ENCODE measurements at places on chromosomes 12 and 14.

GRCh38 chr12:22322091-22322490 lies 12.4 kb downstream of the ST8SIA1 start:
- DNase-seq: no peak

- peak; percentile 36 for DNase-seq
Observed at GRCh38 chr12:116160231-116160630, 117.3 kb downstream of the MED13L start.

DNA sequence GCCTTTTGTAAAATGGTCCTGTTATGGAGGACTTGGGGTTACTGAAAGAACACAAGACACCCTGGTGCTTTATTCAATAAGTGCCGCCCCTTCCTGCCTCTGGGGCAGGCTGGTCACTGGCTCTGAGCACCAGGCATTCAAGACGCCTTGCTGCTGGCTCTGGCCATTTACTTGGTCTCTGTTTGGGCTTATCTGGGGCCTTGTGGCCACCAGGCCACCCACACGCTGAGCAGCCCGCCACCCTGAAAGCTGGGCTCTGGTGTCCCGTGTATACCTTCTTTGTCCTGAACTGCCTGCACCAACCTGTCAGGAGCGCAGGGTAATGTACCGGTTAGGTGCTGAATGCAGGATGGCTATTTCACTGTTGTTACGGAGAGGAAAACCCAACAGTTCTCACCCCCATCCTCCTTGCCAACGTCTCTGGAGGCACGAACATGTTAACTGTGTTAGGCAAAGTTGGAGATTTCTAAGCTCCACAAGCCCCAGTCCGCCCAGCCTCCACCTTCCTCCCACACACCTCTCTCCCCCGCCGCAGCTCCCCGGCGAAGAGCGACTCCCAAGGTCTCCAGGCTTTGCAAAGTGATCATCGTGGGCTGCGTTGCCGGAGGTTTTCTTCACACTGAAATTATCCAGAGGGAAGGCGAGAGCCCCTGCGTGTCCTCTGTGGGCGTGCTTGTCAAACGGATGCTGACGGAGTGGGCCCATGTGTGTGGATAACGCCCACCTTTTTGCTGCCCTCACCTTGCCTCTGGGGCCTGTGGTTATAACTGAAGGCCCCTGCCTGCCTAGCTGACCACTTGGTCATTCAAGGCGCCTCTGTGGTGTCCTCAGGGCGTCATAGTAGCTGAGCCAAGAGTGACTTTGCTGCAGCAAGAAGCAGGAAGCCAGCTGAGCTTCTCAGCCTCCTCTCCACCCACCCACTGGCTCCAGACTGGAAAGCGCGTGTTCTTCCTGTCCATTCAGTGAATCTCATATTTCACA lies 18.8 kb upstream of the BEGAIN start:
- DNase-seq: no peak

- DNase-seq: no peak
Observed at GRCh38 chr14:90560991-90561390, 164.2 kb downstream of the CALM1 start.

GRCh38 chr14:97053941-97054340 lies 256.8 kb downstream of the VRK1 start:
- no peak for DNase-seq

GRCh38 chr12:57219993-57220754 lies 3.6 kb downstream of the NXPH4 start:
- DNase-seq: no peak

GRCh38 chr14:90511795-90512328 lies 115.0 kb downstream of the CALM1 start:
- no peak for DNase-seq

- peak; percentile 81 for DNase-seq
Observed at GRCh38 chr12:7832059-7832696, 40.5 kb downstream of the SLC2A14 start.

GRCh38 chr12:42128327-42128726 lies 16.3 kb downstream of the GXYLT1 start:
- DNase-seq: peak; percentile 20

DNA sequence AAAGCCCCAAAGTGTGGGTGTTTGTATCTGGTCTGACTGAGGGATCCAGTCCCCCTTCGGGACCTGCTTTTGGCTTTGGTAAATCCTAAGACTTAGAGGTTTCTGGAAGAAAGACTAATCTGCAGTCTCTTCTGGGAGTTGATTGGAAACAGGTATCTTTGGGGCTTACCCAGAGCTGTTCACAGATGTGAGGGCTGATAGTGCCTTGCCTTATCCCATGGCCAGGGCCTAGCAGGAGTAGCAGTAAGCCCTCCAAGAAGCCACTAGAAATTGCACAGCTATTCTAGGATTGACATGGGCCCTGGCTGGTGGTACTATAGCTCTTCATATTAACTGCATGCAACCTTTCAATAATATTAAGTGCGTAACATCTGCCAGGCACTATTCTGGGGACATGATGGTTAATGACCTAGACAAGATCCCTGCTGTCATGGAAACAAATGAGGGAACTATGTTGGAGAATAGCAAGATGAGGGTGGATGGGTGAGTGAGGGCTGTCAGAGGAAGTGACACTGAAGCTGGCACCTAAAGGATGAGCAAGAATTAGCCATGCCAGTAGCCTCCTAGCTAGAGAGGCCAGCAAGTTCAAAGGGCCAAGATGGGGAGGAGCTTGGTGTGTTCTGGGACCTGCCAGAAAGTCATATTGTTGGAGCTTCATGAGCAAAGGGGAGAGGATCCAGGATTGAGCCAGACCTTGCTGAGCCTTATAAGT lies 71.7 kb downstream of the CRADD start:
- DNase-seq: no peak

DNA sequence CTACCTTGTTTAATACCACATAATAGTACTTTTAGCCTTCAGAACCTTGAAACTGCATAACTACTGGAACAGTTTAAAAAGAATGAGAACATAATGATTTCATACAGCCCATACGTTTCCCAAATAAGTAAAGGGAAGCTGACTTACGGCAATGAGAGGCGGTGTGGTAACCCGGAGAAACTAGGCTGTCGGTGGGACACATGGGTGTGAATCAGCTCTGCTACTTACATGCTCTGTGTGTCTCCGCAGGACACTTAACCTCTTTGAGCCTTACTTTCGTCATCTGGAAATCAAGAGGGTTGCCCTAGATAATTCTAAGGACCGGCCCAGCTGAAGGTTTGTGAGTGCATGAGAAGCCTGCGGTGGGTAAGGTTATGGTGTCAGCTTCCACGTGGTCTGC lies 49.3 kb upstream of the PLEKHG3 start:
- peak; percentile 91 for DNase-seq

DNA sequence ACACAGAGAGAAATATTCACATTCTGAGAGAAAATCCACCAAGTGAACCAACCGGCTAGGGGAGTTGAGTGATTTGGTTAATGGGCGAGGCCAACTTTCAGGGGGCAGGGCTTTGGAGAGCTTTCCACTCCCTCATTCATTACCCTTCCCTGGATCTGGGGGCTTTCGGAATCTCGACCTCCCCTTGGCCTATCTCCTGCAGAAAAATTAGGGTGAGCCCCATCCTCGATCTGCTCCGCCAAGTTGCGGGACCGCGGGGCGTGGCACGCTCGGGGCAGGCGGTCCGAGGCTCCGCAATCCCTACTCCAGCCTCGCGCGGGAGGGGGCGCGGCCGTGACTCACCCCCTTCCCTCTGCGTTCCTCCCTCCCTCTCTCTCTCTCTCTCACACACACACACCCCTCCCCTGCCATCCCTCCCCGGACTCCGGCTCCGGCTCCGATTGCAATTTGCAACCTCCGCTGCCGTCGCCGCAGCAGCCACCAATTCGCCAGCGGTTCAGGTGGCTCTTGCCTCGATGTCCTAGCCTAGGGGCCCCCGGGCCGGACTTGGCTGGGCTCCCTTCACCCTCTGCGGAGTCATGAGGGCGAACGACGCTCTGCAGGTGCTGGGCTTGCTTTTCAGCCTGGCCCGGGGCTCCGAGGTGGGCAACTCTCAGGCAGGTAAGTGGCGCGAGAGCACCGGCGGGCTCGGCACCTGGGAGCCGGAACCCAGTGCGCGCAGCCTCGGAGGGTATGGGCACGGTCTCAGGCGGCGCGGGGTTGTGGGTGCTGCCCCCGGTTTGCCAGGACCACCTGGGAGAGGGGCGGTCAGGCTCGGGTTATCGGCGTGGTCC lies at the start of gene ERBB3:
Gene ERBB3, plus strand, starts transcription at position 443 of the 833 bp plus-strand sequence. Its CDS starts 136 bp downstream, at position 579.
- DNase-seq: peak; percentile 80
